ENCODE measurements at places on chromosomes 11 and 22.

GRCh38 chr11:65353900-65354264 is 669 bp upstream of the TIGD3 start:
- no peak for DNase-seq

- DNase-seq = no peak
Observed at GRCh38 chr22:42979606-42980005, 35.3 kb downstream of the PACSIN2 start.

- no peak for DNase-seq
Observed at GRCh38 chr11:120172054-120172911, 34.4 kb upstream of the TRIM29 start.

- DNase-seq = no peak
Observed at GRCh38 chr11:88420165-88420791, 82.7 kb upstream of the CTSC start.

DNA sequence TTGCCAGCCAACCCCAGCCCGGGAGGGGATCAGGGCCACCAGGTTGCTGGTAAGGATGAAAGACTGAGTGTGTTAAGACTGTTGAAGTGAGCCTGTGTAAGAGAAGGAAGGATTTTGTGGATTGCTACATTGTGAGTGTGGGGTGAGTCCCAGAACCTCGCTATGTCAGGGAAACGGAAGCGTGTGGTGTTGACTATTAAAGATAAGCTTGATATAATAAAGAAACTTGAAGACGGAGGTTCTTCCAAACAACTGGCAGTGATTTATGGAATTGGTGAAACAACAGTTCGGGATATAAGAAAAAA is 627 bp downstream of the JRKL start:
- no peak for DNase-seq

DNA sequence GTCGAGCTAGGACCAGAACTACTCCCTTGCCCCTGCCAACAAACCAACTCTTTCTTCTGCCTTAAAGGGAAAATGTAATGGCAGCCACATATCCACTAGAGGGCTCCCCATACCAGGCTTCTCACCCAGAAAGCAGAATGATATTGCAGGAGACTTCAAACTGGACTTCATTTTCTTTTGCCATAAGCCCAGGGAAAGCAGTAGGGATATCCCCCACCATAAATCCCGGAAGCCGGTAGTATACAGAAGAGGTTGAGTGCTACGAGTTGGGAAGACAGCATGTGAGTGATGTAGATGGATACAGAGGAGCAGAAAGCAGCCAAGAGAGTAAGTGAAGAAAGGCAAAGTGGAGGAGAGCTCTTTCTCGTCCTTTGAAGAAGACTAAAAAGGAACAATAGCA is 12.1 kb downstream of the PLAAT5 start:
- DNase-seq = peak; percentile 20

DNA sequence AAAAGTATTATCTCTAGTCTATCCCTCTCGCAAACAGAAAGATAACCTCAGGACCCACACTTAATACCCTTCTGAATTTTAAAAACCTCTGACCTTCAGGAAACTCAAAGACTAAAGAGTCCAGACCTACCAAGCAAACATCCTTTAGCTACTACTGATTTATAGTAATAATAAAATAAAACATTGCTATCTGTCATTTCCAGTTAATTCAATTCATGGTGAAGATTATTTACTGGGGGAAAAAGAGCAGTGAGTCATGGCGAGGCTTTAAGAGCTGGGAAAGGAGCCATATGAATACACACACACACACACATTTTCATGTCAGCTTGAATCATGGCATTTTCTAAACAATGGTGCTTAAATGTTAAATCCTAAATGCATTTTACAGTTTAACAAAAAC is 87.1 kb downstream of the FAM76B start:
- no peak for DNase-seq
